Inflammatory macrophage (primary cell): ENCODE measurements at places on chromosomes 3 and 15.

- no peak for DNase-seq
These were observed 435.4 kb upstream of the GOLIM4 start for GRCh38 chr3:168531116-168531515.

DNA sequence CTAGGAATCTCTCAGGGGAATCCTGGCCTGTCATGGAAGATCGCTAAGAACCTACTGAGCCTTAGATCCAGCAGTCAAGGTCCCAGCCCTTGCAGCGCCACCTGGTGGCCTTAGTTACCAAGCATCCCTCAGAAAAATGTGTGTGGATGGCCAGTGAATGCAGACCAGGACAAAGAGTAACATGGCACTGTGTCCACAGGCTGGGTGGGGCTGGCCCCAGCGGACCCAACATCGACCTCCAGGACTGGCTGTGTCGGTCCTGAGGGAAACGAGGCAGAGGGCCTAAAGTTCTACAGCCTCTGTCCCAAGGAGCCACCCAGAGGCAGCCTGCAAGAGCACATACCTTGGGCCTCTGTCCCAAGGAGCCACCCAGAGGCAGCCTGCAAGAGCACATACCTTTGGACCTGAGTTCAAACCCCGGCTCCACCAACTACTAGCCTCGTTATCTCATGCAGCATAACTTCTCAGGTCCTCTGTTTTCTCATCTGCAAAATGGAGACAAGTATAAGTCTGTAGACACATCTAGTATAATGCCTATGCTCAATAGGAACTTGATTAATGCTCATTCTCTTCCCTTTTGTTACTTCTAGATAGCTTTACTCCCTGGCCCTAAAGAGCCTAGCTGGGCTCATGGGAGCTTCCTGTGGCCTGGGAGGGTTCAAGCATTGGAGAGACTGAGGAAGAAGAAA lies 57.5 kb upstream of the HERC1 start:
- peak; percentile 83 for DNase-seq

GRCh38 chr3:195803289-195803908 lies 8.3 kb downstream of the MUC4 start:
- peak; percentile 17 for DNase-seq

DNA sequence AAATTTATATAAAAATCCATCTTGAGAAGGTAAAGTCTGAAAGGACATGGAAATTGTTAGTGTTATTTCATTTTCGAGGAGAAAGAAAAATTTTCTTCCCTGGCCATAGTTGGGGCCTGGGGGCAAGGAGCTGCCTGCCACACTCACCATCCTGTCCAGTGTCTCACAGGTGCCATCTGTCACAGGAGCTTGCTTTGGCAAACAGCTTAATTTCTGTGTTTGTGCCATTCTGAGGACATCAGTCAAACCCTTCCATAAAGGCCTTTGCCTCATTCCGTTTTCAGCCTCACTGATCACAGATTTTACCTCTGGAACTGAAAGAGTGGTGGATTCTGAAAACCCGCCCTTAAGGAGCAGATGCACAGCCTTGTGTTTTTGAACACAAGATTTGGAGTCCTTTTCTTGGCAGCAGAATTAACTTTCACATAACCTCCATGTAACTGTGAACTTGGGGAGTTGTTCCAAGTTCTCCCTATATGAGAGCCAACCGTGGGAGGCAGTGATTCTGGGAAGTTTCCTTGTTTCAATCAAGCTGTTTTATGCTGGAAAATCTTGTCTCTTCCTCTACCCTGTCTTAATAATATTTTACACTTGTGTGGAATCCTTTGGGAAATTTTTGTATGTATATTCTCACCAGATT lies 254.7 kb downstream of the CACNA2D3 start:
- DNase-seq = no peak

- no peak for DNase-seq
These were observed 908.9 kb downstream of the ROBO1 start for GRCh38 chr3:78858910-78859309.
